ENCODE measurements at places on chromosomes 16 and 17. TPM values are rescaled to one million over a fixed set of nuclear protein-coding genes. Genes with fewer than 3 reads are reported as not detected.

NTN1 gene
- total RNA-seq: 90.4 TPM

DNA sequence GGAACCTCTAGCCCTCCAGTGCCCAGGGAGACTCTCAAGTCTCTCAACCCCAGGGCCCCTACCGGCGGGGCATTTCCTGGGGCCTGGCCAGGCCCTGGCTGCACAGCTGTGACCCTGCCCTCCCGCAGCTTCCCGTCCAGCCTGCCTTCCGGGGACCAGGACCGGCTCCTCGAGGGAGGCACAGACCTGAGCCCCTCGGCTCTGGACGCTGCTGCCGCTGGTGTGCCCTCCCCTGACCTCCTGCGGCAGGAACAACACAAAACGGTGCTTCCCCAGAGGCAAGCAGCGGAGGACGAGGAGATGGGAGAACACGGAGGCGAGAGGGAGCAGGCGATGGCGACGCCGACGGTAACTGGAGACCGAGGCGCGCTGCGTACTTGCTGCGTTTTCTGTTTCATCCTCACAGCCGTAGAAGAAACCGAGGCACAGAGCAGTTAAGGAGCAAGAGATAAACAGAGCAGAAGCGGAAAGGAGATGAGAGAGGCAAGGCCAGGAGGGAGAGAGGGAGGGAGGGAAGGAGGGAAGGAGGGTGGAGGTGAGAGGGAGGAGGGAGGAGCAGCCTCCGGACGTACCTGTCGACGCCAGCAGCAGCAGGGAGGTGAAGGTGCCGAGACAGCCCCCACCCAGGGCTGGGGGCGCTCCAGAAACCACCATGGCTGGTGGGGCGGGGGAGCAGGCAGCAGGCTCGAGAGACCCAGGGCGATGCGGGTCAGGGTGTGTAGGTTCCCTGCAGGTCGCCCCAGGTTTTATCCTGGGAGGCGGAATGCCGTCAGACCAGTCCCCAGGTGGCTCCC is at the start of gene PRSS22:
PRSS22 (minus strand) TSS at position 720 of the 794 bp plus-strand sequence; CDS start at position 654, 66 bp downstream.
- DNase-seq: no peak

PIMREG gene
- total RNA-seq: not detected

GRCh38 chr16:55821210-55821609 is 11.7 kb downstream of the CES1 start:
- DNase-seq: no peak

FBXW10 gene
- 0.12 TPM for total RNA-seq

DNA sequence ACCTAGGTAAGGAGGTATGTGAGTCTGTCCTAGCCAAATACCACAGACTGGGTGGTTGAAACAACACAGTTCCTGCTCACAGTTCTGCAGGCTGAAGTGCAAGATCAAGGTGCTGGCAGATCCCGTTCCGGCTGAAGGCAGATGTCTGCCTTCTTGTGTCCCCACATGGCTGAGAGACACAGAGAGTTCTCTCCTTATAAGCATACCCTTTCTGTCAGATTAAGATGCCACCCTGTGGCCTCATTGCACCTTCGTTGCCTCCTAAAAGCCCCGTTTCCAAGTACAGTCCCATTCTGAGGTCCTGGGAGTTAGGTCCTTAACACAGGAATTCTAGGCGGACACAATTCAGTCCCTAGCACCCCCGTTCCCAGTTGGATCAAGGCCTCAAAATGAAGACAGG is 9.1 kb upstream of the TMEM11 start:
- no peak for DNase-seq
